ENCODE measurements at places on chromosomes 7 and 10.

GRCh38 chr7:80140388-80140787 is 5.8 kb downstream of the GNAI1 start:
- no peak for DNase-seq

- no peak for DNase-seq
Measured at GRCh38 chr10:30805061-30805460, 175.5 kb upstream of the LYZL2 start.

- no peak for DNase-seq
Measured at GRCh38 chr10:58590152-58590840, 77.6 kb downstream of the BICC1 start.

DNA sequence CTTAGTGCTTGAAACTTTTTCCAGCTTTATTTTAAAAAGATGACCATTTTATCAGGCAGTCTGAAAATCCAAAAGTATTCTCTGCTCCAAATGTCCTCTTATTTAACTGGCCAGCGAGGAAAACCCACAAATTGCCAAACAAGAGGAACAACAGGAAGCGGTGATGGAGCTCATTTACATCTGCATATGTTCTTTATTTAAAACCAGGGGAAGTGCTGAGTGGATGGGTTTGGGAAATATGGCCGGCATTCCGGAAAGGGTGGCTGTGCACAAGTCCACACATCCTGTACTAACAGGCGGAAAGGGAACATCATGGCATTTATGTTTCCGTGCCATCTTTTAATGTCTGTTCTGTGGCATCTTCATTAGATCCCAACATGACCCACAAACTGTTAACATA is 974.5 kb downstream of the LRMDA start:
- no peak for DNase-seq

DNA sequence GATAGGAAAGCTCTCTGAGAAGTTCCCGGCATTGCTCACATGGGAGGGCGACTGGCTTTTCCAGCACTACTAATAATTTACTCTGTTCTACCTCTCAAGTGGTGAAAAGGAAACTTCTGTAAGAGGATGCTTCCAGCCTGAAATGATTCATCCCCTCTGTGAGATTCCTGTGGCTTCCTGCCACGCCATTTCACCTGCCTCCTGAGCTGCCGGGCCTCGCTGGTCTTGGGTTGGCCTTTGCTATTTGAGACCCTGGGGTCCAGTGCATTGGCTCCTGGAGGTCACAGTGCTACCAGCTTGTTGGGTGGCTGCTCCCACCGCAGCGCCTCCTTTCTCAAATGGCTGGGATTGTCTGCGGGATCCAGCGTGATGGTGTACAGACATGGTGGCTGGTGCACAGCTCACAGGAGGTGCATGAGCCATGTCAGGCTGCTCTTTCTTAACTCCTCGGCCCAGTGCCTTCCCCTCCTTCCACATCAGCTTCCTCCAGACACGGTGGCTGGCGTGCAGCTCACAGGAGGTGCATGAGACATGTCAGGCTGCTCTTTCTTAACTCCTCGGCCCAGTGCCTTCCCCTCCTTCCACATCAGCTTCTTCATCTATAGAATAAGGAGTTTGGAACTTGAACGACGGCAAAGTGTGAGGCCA is 42.9 kb upstream of the PCBD1 start:
- no peak for DNase-seq

DNA sequence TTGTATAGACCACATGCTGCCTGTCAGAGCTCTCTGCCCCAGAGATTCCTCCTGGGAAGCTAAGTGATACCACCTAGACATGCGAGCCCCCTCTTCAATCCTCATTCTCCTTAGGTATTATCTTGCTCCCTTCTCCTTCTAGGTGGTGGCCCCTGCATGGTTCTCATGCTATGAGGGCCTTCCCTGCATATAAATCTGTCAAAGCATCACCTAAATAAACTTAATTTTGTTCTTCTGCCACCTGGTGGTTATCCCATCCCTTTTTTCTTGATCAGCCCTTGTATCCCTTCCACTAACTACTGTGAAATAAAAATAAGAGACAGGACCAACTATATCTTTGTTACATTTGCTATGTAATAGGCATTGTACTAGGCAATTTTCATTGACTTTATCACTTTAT is 242.1 kb downstream of the CDC14C start:
- no peak for DNase-seq

- DNase-seq: no peak
Measured at GRCh38 chr7:120539321-120539720, 266.3 kb downstream of the KCND2 start.

DNA sequence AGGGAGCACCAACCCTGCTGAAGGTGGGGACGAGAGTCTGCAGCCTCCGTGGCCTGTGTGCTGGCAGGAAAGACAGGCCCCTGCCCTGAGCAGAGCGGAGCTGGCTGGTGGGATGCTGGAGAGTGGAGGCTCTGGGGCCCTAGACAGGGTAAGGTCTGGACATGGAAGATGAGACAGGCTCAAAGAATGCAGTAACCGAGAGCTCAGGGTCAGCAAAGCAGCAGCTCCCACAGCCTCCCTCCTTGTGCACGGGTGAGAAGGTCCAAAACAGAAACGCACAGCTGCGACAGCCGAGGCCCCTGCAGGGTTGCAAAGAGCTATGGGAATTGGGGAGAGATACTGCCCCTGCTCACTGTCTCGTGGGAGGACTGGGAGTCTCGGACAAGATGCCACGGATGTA is 80.5 kb downstream of the TNS3 start:
- DNase-seq: no peak

DNA sequence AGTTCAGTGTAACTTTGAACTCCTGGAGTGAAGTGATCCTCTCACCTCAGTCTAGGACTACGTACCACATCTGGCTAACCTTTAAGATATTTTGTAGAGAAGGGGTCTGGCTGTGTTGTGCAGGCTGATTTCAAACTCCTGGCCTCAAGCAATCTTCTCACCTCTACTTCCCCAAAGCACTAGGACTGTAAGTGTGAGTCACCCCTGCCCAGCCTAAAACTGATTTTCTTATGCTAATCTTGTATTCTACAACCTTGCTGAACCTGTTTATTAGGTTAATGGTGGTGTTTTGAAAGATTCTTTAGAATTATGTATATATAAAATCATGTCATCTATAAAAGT is 58.0 kb downstream of the LCOR start:
- no peak for DNase-seq

- no peak for DNase-seq
Measured at GRCh38 chr7:95467912-95468607, 17.7 kb upstream of the ASB4 start.

DNA sequence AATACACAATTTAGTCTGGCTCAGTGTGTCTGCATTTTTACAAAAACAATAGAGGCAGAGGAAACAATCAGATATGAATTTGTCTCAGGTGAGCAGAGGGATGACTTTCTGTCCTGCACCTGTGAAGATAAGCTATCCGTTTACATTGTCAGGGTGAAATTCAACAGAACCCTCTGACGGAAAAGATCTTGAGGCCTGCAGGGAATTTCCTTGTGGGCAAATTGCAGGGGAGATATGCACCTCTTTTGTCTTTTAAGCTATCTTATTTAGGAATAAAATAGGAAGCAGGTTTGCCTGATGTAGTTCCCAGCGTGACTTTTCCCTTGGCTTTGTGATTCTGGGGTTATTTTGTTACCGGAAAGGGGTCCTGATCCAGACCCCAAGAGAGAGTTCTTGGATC is 325.1 kb downstream of the GALNT17 start:
- no peak for DNase-seq

DNA sequence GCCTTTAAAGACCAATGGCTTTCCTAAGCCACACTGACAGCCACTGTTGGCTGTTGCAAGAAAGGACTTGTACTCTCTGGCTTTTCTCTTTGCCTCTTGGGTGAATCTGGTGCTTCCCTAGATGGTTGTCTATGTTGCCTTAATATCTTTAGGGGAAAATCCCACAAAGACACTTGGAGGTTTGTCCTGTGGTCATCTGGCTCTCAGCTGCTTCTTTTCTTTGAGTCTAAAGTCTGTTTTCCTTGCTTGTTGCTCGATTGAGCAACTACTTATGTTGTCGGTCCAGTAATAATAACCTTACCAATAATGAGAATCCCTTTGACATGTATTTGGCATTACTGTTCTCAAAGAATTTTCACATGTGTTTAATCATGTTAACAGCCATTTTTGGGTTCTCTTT is 537.6 kb downstream of the LRMDA start:
- DNase-seq: no peak

- DNase-seq: no peak
Measured at GRCh38 chr10:90945491-90946070, 24.7 kb upstream of the ANKRD1 start.

- no peak for DNase-seq
Measured at GRCh38 chr10:21355591-21356011, 169.9 kb downstream of the SKIDA1 start.

- DNase-seq: no peak
Measured at GRCh38 chr10:111075577-111076185, 1.1 kb upstream of the ADRA2A start.

- DNase-seq: no peak
Measured at GRCh38 chr7:5689118-5689517, 92.3 kb downstream of the RNF216 start.

DNA sequence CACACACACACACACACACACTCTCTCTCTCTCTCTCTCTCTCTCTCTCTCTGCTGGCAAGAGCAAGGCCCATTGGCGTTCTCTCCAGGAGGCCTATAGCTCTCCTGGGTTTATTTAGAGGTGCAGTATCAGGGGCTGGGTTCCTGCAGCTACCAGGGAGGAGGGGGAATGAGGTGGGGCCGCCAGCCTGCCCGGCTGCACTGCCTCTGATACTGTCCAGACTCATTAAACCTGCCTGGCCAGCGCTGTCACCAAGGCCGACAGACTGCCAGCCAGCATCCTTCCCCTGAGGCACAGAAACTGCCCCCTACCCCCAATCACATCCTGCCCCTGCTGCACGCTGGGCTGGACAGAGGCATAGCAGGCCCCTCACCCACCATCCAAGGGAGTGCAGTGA is 4.3 kb downstream of the PRRT4 start:
- no peak for DNase-seq

- no peak for DNase-seq
Measured at GRCh38 chr7:129209067-129209926, 15.5 kb upstream of the AHCYL2 start.

DNA sequence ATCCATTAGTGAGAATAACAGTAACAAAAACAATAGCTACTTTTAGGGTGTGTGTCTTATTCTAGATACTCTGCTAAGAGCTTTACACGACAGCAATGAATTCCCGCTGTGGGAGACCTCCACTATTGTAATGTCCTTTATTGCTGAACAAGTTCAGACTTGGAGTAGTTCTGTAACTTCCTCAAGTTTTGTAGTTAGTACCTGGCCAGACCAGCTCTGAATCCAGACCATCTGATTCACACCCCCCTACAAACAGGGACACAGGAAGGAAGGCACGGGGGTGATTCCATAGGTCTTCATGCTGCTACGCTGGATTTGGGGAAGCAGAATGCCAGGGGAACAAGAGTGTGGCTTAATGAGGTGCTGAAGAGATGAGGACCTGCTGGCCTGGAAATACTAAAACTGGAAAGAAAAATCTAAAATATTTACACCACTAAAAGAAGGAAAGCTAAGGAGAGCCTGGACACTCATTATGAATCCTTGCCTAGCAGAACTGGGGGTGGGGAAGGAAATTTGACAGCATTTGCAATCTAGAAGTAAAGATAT is 194.6 kb upstream of the TMEM72 start:
- DNase-seq: no peak

DNA sequence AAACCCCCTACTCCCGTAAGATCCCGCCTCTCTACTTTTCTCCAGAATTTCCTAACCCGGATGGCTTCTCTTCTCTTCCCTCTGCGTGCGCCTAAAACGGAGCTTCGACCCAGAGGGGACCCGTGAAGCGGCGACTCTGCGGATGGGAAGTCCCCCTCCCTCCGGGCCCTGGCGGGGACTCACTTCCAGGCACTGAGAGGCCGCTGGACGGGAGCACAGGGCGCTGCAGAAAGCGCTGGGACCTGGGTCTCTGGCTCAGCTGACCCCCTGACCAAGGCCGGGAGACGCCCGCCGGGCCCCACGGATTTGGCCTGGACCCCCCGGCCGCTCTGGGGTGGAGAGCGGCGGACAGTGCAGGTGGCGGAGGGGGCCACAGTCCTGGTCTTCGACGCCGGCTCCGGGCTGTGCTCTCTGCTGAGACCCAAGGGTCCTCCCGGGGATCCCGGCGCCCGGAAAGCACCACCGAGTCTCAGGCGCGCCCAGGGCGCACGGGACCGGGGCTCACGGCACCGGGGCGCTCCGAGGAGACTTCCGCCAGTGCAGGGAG is 688 bp upstream of the FOXL3 start:
- no peak for DNase-seq

GRCh38 chr7:127844707-127845331 is 186.4 kb downstream of the LRRC4 start:
- no peak for DNase-seq

All from NCI-H526 treated with DMSO at 0.1 percent for 48 hours (cell line).